Heart right ventricle (tissue), 16 donors: ENCODE measurements at places on chromosomes 11 and 22. TPM values are rescaled to one million over a fixed set of nuclear protein-coding genes. Genes with fewer than 3 reads are reported as not detected.

Gene TMEM138
- 16.7 TPM for total RNA-seq

Gene NEU3
- 8.6 TPM for total RNA-seq

Gene SERHL2
- total RNA-seq = 3.1 TPM

Gene YPEL1
- 7.5 TPM for total RNA-seq

Gene CACNA1I
- not detected for total RNA-seq

Gene BTBD18
- not detected for total RNA-seq

Gene SDF2L1
- total RNA-seq = 20.0 TPM

Gene LGALS1
- total RNA-seq = 691 TPM

GRCh38 chr22:22820626-22821025 lies 67.0 kb upstream of the IGLL5 start:
- DNase-seq = no peak

GRCh38 chr22:23789638-23790037 lies 2.9 kb downstream of the SMARCB1 start:
- no peak for DNase-seq

DNA sequence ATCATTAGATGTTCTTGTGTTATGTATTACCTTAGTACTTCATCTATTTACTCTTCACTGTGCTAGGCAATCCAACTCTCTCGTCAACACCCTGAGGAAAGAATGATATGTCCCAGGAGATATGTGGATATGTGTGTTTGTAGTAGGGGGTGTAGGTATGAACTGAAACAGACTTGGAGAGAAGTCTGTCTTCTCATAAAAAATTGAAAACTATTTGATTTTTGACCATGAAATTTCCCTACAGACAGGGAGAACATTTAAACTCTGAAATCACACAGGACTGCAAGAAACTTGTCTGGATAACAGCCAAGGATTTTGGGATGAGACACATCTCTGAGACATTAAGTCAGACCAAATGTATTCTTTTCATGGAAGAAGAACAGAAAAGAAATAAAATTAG lies 967.0 kb upstream of the FAT3 start:
- DNase-seq = no peak

GRCh38 chr11:105622016-105622415 lies 12.1 kb downstream of the GRIA4 start:
- no peak for DNase-seq

GRCh38 chr11:72308226-72309073 lies 64.5 kb upstream of the PHOX2A start:
- no peak for DNase-seq

DNA sequence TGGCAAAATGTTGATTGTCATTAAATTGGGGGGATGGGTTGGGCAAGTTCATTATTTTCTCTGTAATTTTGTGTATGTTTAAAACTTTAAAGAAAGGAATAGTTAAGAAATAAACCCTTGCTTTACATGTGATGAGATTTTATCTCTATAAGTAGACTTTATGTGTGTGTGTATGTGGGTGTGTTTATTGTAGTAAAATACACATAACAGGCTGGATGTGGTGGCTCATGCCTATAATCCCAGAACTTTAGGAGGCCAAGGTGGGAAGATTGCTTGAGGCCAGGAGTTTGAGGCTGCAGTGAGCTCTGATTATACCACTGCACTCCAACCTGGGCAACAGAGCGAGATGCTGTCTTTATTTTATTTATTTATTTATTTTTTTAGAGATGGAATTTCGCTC lies 83.2 kb downstream of the KIAA1671 start:
- DNase-seq = no peak

DNA sequence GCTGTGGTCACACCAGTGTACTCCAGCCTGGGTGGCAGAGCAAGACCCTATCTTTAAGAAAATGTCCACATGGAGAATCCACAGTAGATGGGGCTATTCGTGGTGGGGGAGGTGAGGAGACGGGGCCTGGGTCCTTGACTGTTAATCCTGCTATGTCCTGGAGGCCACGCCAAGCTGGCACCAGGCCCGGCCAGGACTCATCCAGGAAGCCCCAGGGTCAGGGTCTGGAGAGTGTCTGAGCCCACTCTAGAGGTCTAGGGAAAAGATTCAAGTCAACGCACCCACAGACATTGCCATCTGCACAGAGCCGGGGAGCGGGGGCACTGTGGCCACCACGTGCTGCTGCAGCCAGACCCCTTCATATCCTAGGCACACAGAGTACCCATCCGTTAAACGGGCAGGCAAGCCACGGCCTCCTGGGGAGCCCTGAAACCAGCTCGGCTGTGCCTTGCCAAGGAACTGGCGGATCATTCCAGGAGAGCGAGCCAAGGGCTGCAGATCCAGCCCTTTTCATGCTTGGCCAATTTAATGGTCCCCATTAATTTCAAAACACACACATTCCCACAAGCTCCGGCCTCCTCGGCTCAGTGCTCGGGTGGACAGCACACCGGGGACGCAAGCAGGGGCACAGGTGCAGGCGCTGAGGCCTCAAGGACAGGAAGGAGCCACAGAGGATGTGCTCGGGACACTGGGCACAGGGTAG lies 24.7 kb downstream of the MACROD1 start:
- DNase-seq = no peak

GRCh38 chr22:20909543-20910303 lies 7.5 kb upstream of the CRKL start:
- DNase-seq = no peak

- no peak for DNase-seq
Measured at GRCh38 chr11:73715541-73715940, 45.3 kb downstream of the RAB6A start.

DNA sequence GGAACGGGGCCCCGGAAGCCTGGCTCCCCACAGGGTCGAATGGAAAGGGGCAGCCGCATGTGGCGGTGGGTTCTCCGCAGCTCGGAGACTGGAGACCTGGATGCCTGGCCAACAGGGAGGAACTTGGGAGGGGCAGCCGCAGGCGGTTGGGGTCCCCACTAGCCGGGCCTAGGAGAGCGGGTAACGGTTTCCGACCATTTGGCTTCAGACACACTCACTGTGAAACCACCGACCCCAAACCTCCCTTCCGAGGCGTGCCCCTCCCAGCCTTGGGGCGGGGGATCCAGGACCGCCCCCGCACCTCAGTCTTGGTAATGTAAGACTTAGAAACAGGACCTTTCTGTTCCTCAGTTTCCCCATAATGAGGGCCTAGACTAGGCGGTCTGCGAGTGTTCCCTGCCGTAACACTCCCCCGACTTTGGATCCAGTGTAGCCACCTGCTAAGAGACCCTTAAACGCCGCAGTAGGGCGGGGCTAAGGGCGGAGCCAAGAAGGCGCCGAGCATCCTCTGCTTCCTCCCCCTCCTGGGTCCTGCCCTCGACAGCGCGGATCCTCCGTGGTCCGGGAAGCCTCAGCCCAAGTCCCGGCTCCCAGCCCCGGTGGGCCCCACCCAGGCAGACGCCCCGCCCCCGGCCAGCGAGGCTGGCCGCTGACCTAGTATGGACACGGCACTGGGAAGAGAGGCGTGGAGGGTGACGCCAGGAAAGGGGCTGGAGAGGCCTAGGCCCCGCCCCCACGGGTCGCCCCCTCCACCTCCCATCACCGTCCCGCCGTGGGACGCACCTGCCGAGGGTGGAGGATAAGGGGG lies 1.8 kb upstream of the RASGRP2 start:
- peak; percentile 94 for DNase-seq

DNA sequence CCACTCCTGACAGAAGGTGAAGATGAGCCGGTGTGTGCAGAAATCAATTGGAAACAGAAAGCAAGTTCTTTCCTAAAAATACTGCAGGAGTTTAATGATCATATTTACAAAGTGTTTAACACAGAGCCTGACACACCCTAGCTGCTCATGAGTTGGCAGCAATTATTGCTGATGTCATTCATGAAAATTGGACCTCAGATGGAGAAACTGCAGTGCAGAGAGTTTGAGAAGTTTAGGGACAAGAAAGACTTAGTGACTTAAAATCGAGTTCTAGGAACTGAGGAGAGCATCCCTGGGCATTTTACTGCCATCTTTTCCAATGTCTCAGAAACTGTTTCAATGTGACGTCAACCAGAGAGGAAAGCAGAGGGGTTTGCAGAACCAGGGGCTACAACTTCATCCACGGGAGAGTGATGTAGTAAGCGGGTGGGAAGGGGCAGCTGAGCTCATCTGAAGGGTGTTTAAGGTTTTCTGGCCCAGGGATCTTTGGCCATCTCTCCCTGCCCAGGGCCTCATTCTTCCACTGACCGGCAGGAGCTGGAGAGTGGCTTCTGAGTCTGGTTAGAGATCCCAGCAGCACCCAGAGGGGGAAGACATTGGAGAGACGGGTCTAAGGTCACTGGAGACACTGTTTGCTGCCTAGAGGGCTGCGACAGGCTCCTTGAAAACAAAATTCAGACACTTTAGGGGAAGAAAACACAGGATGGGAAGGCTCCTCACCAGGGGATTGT lies 21.1 kb upstream of the IGLL5 start:
- no peak for DNase-seq

DNA sequence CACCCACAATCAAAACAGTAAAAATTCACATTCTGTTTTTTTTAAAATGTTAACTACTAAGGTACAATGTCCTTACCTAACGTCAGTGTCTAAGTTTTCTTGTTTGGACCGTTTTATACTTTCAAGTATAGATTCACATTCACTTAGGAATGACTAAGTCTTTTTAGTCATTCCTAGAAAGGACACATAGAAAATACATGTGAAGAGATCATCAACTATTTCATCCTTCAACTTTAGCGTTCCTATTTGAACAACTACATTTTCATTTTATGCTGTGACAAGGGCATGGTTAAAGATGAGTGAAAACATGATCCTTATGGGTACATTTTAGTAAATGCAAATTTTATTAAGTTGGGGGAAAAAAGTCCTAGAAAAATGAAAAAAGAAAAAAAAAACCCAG lies 62.8 kb downstream of the DDX10 start:
- DNase-seq = no peak

DNA sequence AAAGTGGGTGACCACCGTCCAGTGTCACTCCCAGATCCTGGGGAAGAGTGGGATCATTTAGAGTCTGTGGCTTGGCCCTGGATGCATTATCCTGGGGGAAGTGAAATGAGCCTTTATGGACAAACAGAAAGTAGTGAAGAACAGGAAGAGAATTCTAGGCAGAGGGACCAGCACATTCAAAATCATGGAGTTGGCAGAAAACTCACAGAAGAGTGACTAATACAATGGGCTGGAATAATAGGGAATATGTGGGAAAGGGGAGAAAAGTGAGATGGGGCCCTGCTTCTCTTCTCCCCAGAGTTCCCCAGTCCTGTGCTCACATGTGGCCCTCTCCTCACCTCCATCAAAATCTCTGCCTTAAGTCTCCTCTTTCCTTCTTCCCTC lies 84.3 kb downstream of the CCDC81 start:
- no peak for DNase-seq

DNA sequence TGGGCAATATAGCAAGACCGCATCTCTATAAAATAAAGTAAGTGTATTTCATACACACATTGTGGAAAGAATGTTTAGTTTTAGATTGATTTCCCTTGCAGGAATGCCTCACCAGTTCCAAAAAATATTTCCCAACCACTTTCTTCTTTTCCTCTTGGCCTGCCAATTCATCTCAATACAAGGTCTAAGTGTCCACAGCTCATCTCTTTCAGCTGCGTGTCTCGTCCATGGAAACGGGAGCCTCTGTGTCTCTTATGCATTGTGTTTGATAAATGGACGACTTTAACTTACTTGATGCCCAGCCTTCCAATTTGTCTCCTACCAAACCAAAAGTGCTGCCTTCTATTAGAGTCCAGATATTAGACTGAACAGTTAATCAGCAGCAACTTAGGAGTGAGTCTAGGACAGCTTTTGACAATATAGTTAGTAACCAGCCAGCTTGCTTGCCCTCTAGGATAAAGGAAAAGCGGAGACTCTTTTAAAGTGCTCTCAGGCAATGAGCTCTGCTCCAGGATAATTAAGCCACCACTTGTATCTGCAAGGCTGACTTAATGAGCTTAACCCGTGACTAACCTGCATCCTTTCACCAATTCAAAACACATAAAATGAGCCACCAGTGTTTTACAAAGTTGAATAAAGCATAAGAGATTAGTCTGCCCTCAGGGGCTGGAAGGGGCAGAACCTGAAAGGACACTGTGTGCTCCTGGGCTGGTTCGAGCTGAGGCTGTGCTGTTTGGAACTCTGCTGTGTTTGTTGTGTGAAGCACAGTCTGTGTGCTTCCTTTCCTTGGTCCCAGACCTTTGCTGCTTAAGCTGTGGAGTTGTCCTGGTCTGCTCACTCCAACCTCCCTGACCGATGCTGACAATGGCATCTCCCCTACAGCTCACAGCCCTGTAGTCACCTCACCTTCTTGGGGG lies 27.5 kb downstream of the FBXO7 start:
- DNase-seq = no peak

DNA sequence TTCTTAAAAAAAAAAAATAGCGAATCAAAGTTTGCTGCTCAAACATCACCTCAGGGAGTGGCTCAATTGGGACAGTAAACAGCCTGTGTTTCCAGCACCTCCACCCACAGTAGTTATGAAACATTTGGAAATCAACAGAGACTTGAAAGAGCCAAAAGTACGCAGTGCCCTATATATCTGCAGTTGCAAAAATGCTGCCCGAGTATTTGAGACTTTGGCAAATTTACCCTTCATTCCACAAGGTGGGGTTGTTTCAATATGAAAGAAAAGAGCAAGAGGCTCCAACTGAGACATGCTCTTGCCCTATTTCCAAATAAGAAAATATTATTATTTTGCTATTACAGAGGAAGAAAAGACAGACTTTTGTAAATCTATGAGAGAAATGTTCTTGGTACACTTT lies 851.1 kb upstream of the RAG2 start:
- no peak for DNase-seq

DNA sequence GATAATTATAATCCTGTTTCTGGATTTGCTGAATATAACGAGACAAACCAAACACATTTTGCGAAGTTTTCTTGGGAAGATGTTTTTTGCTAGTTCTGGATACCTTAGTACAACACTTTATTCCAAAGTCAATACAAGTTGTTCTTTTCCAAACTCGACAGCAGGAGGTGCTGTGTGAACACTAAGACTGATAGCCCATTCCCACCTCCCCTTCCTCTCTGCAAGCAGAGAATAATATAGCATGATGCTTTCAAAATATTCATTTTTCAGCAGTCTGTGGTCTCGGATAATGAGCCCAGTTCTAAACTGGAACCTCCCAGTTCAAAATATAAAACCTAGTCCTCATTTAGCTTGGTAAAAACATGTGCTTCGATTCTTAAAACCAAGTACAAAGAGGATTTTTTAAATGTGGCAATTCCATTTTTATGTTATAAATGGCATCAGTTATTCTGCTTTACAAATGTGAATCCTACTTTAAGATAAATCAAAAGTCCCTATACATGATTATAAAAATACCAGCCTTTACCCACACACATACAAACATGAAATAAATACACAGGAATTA lies 129.1 kb downstream of the DCDC1 start:
- DNase-seq = no peak
